ENCODE measurements at places on chromosomes 7 and 10.

- DNase-seq: no peak
Observed at GRCh38 chr7:79157281-79157680, 296.2 kb downstream of the MAGI2 start.

- DNase-seq: peak; percentile 25
Observed at GRCh38 chr10:102802920-102803534, 34.2 kb downstream of the CYP17A1 start.

GRCh38 chr7:39811161-39811614, 138.9 kb upstream of the CDK13 start:
- DNase-seq: no peak

DNA sequence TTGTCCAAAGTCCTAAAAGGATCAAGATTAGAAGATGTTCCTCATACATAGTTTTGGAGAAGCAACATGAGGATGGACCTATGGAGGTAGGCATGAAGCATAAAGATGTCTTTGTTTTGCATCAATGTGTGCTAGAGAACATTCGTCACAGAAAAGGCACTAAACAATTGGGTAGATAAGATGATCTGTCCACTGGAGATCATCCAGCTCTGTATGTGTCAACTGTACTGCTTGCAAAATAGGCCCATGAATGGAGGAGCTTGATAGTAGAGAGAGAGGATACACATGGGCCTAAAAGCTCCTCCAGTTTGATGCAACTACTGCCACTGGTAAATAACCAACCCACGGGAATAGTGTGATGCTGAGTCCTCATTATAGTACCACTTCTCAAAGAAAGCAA, 286.4 kb upstream of the HGF start:
- DNase-seq: no peak

DNA sequence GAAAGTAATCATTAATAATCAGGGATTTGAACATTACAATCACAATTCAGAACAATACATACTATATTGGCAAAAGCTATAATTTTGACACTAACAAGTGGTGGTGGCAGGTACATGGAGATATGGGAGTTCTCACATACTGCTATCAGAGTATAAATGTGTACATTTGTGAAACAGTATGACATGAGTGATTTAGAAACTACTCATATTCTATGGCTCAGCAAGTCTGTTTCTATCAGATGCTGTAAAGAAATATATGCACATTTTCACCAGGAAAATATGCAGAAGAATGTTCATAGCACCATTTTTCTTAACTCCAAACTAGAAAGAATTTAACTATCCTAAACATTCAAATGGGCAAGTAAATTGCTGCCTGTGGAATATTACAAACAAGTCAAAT, 620.0 kb downstream of the SH2D4B start:
- DNase-seq: no peak

DNA sequence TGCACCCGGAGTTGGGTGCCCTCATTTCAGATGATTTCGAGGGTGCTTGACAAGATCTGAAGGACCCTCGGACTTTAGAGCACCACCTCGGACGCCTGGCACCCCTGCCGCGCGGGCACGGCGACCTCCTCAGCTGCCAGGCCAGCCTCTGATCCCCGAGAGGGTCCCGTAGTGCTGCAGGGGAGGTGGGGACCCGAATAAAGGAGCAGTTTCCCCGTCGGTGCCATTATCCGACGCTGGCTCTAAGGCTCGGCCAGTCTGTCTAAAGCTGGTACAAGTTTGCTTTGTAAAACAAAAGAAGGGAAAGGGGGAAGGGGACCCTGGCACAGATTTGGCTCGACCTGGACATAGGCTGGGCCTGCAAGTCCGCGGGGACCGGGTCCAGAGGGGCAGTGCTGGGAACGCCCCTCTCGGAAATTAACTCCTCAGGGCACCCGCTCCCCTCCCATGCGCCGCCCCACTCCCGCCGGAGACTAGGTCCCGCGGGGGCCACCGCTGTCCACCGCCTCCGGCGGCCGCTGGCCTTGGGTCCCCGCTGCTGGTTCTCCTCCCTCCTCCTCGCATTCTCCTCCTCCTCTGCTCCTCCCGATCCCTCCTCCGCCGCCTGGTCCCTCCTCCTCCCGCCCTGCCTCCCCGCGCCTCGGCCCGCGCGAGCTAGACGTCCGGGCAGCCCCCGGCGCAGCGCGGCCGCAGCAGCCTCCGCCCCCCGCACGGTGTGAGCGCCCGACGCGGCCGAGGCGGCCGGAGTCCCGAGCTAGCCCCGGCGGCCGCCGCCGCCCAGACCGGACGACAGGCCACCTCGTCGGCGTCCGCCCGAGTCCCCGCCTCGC, at the start of gene EGFR:
EGFR (plus strand) TSS at position 657 of the 830 bp plus-strand sequence. CDS start 261 bp downstream, outside the sequence.
- DNase-seq: no peak

DNA sequence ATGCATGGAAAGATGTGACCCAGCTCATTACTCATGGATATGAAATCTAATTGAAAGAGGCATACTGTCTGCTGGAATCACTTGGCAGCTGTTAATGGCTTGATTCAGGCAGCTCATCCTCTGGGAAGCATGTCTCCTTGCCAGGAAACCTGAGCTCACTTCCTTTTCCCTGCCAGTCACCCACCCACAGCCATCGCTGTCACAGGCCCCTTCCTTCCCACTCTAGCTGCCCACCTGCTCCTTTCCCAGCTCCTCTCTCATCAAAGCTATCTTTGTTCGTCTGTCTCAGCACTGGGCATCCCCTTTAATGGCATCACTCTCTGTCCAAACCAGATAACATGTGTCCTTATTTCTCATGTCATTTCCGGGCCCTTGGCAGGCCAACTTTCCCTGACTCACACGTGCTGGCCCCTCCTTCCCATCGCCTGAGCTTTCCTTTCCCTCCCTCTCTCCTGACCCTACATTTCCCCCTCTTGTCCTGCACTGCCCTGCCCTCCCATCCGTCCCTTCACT, 721.9 kb downstream of the TNS3 start:
- no peak for DNase-seq

DNA sequence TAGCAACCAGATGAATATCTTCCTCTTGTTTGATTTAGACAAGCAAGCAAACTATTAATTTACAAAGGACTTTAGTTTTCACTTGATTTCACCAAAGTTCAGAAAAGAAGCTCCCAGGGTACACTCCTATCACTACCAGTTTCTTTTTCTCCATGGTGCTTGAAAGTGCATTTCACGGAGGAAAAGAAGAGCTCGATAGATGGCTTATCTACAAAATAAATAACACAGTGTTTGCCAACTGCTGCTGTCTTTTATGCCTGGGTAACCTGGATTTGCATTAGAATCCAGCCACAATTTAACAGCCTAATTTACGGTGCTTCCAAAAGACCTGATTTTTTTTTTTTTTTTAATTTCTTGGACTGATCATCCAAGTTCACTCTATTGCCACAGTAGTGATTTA, 275.7 kb downstream of the GPR37 start:
- DNase-seq: no peak

DNA sequence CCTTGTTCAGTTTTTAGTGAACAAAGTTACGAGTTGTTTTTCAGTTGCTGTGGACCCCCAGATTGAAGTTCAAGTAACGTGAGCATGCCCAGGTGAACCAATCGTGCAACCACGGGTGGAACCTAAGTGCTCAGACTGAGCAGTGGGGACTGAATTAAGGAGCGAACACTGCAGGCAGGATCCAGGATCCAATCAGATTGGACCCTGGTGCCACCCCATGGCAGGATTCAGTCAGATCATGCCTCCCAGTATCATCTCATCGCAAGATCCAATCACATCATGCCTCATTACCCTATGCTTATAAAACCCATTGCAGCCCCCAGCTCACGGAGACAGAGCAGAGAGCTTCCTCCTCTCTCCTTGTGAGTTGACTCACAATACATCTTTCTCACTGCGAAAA, 80.9 kb downstream of the PFKFB3 start:
- DNase-seq: no peak
